ENCODE measurements at places on chromosomes 7 and 10. TPM values are rescaled to one million over a fixed set of nuclear protein-coding genes. Genes with fewer than 3 reads are reported as not detected.
A peak's percentile ranks its signal among the peaks of the same experiment; 100 is the strongest.

The C10orf62 gene
- total RNA-seq = not detected

DNA sequence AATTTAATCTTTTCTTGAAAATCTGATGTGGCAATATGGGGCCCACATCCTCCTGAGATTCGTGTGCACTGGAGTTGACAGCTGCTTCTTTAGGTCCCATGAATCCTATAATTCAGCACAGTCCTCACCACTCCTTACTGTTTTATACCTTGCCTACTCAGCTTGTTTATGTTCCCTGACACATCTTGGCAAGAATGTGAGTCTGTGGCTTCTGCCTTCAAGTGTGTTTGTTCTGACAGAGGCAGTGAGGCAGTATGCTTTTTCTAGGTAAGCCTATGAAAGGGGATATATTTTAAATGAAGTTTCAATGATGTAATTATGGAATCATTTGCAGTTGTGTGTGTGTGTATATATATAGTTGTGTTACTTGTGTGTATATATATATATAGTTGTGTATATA, 106.4 kb downstream of the AMPH start:
- H3K27ac ChIP-seq = no peak overlapping the region
- no peaks in the 10 kb centered on the region for H3K27me3 ChIP-seq
- no peaks in the 10 kb centered on the region for H3K36me3 ChIP-seq
- H3K4me3 ChIP-seq = no peak overlapping the region

GRCh38 chr10:23147035-23147434, 45.1 kb upstream of the PTF1A start:
- no peak overlapping the region for H3K4me3 ChIP-seq
- no peaks in the 10 kb centered on the region for H3K27me3 ChIP-seq
- no peaks in the 10 kb centered on the region for H3K4me1 ChIP-seq
- no peaks in the 10 kb centered on the region for H3K36me3 ChIP-seq

The KCNH2 gene
- total RNA-seq = 2.4 TPM

GRCh38 chr10:63554657-63555056, 33.5 kb downstream of the REEP3 start:
- H3K4me1 ChIP-seq = no peaks in the 10 kb centered on the region
- no peaks in the 10 kb centered on the region for H3K36me3 ChIP-seq
- DNase-seq = peak; percentile 56

GRCh38 chr10:71044720-71045119, 156.4 kb upstream of the PCBD1 start:
- peaks cover 7% of the 10 kb centered on the region for H3K27me3 ChIP-seq
- H3K36me3 ChIP-seq = no peaks in the 10 kb centered on the region
- H3K27ac ChIP-seq = no peak overlapping the region
- H3K4me1 ChIP-seq = no peaks in the 10 kb centered on the region
- DNase-seq = no peak

The KIF20B gene
- 6.7 TPM for total RNA-seq

- no peaks in the 10 kb centered on the region for H3K36me3 ChIP-seq
- no peak overlapping the region for H3K4me3 ChIP-seq
- no peak overlapping the region for H3K27ac ChIP-seq
- no peaks in the 10 kb centered on the region for H3K4me1 ChIP-seq
- no peak for DNase-seq
Observed at GRCh38 chr7:109821156-109821555, 1251.5 kb downstream of the DNAJB9 start.

DNA sequence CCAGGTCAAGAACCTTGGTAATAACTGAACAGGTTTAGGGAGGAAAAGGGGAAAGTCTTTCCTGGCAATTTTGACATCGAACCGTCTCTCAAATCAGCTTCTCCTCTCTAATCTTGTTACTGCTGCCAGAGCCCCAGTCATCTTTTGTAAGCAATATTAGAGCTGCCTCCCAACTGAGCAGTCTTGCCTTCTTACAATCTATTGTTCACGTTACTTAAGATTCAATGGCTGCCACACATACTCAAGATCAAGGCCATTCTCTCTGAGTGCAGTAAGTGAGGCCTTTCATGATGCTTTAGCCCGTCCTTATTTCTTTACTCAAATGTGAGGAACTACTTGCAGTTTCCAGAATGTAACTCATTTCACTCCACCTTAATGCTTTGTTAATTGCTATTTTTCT, 12.4 kb downstream of the NET1 start:
- no peaks in the 10 kb centered on the region for H3K27me3 ChIP-seq
- no peak overlapping the region for H3K27ac ChIP-seq
- H3K4me3 ChIP-seq = no peak overlapping the region
- H3K4me1 ChIP-seq = peaks cover 17% of the 10 kb centered on the region
- no peaks in the 10 kb centered on the region for H3K36me3 ChIP-seq

DNA sequence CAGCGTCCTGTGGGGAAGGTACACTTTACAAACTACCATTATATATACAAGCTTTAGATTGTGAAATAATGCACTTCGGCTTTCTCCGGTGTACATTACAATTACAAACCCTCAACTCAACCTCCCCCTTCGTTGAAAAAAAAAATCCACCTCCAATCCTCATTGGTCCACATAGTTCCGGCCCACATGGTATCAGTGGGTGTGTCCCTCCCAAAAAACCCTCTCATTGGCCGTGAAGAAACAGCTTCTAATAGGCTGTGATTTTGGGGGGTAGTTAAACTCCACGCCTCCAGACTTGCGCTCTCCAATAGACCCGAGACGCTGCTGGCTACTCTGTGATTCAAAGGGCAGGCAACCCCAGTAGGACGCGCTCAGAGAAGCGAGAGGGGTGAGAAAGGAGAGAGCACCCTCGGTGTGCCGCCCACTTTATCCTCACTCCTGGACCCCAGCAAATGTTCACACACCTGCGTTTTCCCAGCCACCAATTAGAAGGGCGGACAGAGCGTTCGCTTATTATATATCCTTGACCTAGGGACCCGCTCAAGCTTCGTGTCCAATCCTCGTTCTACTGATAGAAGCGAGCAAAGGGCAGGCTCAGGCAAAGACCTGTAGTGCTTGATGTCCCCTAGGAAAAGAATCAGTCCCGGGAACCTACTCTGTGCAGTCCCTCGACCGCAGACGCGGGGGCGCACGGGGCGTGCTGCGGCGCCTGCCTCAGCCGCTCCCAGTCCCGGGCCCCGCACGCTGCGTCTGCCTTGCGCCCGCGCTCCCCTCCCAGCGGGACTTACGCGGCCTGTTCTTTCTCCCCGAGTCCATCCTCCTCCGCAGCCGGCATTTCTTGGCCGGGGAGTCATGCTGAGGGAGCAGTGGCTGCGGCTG, 991 bp downstream of the PANK1 start:
- peak; percentile 73 for DNase-seq
- no peaks in the 10 kb centered on the region for H3K27me3 ChIP-seq
- H3K36me3 ChIP-seq = no peaks in the 10 kb centered on the region
- H3K27ac ChIP-seq = peak overlapping the region; percentile 76
